Neural crest cell (in vitro differentiated cells): ENCODE measurements at places on chromosomes 5 and 9.

GRCh38 chr5:179322071-179323025 is 22.9 kb downstream of the ADAMTS2 start:
- no peak for DNase-seq

DNA sequence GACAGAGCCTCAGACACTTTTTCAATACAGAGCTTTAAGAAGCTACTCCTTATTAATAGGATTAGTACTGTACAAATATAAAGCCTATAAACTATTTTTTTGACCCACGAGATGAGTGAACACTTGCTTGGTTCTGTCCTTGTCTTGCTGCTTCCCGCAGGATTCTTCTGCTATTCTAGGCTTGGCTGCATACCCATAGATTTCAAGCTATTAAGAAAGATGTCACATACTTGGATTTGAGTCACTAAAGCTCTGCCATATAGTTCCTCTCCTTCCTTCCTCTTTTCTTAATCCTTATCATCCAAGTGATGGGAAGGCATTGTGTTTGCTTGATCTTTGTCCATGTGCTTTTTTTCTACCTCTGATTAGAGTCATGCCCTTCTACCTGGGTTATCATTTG is 361.2 kb upstream of the TRPC7 start:
- DNase-seq = no peak

- DNase-seq = no peak
Observed at GRCh38 chr5:165196961-165197360, 1691.5 kb downstream of the MAT2B start.

DNA sequence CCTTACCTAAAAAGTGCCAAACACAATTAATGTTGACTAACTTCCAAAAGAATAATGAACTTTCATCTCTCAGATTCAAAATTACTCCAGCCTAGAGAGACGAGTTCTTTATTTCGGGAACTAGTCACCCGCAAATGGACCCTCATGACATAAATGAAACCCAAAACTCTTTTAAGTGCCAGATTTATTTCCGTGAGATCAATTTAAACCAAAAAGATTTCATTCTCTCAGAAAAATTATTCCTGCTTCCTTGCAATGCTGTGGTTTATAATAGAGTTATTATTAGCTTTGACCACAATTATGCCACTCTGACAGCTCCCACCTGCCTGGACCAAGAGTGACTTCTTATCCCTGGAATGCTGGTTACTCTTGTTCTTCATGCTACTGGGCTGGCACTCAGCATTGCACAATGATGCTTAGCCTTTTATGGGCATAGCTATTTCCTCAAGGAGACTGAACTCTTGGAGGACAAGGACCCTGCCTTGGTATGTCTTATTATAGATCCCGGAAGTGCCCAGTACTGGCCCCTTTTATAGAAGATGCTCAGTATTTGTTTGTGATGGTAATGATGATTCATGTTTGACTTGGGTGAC is 183.5 kb downstream of the SNX18 start:
- no peak for DNase-seq

DNA sequence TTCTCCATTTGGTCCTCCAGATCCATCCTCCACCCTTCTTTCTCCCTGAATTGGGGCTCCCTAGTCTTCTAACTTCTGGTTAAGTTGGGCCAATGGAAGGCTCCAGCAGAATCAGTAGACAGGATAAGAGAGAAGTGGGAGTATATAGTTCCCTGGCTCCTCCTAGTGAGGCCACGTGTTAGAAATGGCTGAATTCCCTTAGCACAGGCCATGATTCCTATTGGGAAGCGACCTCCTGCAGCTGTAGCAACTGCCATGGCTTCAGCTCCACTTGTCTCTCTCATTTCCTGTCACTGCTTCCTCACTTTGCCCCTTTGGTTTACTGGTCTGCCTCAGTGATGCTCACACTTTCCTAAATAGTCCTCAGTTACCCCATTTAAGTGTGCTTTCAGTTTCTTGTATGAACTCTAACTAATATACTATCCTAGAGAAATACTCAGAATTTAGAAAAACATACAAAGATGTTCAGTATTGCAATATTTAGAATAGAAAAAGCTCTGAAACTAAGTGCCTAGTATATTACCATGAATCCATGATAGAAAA is 104.8 kb upstream of the SMARCA2 start:
- no peak for DNase-seq

DNA sequence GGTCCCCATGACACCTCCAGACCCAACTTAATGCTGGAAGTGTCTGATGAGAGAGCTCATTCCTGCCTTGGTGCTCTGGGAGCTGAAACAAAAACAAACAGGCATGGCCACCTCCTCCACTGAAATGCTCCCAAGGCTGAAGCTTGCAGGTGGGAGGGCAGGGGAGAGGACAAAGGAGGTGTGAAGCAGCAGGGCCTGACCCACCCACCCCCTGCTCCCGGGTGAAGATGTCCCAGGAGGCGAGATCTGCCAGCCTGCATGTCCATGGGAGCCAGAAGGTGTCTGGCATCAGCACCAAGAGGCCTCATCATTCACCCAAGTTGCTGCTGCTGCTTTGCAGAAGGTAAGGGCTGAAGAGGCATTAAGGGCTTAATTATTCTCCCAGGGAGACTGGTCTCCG is 4.2 kb upstream of the CCIN start:
- DNase-seq = no peak

GRCh38 chr5:94072116-94072515 is 330.7 kb upstream of the POU5F2 start:
- DNase-seq = no peak

GRCh38 chr9:117088140-117088539 is 326.7 kb downstream of the ASTN2 start:
- DNase-seq = no peak

GRCh38 chr5:149210968-149211490 is 60.6 kb upstream of the AFAP1L1 start:
- peak; percentile 9 for DNase-seq

- DNase-seq = no peak
Observed at GRCh38 chr5:150113047-150113744, 26.8 kb upstream of the CSF1R start.

DNA sequence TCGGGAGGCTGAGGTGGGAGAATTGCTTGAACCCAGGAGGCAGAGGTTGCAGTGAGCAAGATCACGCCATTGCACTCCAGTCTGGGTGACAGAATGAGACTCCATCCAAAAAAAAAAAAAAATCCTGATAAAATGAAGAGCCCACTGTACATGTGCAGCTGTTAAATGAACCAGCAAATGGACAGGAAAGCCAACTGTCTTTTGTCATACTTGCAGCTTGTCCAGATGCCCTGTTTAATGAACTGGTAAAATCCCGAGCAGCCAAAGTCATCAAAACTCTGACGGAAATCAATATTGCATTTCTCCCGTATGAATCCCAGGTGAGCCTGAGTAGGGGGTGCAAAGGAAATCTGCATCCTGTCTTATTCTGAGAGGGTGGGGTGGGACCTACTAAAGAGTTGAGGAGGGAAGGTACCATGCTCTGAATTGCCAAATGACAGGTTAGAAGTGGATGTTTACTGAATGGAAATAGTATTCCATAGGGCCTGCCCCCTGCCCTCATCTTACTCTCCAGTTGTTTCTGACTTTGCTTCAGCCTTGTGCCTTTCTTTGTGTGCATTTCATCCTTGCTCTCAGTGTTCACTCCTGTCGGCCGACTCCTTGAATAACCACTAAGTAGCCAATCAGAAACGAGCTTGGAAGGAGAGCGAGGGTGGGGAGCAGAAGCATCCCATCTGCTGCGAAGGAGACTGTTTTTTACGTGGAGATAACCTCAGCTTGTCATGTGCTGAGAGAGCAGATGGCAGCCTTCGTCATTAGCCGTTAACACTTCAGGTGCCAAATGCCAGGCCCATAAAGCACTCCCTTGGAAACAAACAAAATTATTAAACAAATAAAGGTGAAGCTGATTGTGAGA is 45.7 kb upstream of the CFAP157 start:
- DNase-seq = no peak

DNA sequence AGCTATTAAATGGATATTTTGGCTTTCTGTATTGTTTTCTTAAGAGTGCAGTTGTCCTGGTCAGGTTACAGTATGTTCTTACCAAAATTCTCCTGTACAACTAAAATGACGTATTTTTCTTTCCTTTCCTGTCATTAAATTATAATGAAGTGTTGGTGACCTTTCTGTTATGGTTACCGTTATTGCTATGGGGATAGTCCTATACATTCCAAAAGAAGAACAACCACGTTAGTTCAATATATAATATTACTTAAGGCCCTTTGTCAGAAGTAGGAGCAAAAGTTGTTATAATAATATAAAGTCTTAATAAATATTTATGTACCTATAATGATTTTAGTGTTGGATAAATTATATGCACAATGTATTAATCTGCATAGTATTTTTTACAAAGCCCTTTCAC is 82.4 kb upstream of the NREP start:
- DNase-seq = no peak
